ENCODE measurements at places on chromosomes 13 and 19.

- DNase-seq = no peak
These were observed 318.9 kb upstream of the HTR2A start for GRCh38 chr13:47215736-47216135.

- no peak for DNase-seq
These were observed 809.4 kb upstream of the MIR17HG start for GRCh38 chr13:90538063-90538462.

GRCh38 chr13:51167393-51168191, 54.6 kb upstream of the FAM124A start:
- DNase-seq = no peak

- no peak for DNase-seq
These were observed 2.8 kb downstream of the ZNF429 start for GRCh38 chr19:21508198-21508597.

- no peak for DNase-seq
These were observed 208.3 kb downstream of the OXGR1 start for GRCh38 chr13:96785986-96786385.

- no peak for DNase-seq
These were observed 5.2 kb upstream of the STK24 start for GRCh38 chr13:98581971-98582702.

DNA sequence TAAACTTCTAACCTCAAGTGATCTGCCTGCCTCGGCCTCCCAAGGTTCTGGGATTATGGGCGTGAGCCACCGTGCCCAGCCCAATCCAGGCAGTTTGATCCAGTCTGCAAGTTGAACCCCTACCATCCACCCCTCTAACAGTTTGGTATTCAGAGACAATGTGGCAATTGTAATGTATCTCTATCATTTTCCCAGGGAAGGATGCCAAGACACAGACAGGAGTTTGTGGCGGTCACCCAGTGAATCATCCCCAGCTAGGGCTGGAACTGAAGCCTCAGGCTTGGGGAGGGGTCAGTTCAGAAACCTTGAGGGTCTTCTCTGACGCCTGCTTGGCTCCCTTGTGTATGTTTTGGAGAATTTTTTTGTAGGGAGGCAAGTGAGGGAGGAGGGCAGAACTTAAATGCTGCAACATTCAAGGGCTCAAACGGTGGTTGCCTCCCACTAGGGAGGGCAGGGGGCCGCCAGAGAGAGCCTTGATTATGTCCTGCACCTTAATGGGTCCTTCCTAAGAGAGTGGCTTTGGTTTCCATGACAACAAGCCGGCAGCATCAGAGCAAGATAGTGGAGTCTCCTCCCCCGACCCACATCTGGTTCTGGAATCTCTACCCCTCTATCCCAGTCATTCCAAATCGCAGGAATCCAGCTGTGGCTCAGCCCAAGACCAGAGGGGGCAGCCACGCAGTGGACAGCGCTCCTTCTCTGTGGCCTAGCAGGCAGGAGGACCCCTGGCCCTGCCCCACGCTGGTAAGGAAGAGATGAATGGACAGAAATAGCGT, 14.9 kb upstream of the FEM1A start:
- DNase-seq = no peak

GRCh38 chr13:91482427-91482826, 84.0 kb downstream of the GPC5 start:
- no peak for DNase-seq

- DNase-seq = no peak
These were observed 83.7 kb downstream of the NALCN start for GRCh38 chr13:101332583-101332982.

GRCh38 chr19:51407511-51408131, 9.8 kb downstream of the SIGLEC10 start:
- DNase-seq = no peak

DNA sequence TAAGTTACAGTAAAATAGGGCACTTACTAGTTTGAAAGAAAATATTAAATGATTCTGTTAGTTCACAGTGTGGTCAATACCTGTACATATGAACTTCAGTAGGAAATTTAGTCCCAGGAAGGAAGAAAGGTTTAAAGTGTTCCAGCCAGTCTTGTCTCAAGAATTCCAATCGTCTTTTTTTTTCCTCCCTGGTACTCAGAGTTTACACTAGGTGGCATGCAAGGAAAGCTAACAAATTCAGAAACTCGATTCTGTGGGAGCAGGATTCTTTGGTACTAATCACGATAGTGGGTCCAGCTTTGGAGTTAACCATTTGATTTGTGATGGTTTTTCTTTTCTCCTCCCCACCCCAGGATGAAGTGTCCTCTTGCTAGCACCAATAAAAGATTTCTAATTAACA, 43.6 kb downstream of the POLR1D start:
- DNase-seq = no peak

DNA sequence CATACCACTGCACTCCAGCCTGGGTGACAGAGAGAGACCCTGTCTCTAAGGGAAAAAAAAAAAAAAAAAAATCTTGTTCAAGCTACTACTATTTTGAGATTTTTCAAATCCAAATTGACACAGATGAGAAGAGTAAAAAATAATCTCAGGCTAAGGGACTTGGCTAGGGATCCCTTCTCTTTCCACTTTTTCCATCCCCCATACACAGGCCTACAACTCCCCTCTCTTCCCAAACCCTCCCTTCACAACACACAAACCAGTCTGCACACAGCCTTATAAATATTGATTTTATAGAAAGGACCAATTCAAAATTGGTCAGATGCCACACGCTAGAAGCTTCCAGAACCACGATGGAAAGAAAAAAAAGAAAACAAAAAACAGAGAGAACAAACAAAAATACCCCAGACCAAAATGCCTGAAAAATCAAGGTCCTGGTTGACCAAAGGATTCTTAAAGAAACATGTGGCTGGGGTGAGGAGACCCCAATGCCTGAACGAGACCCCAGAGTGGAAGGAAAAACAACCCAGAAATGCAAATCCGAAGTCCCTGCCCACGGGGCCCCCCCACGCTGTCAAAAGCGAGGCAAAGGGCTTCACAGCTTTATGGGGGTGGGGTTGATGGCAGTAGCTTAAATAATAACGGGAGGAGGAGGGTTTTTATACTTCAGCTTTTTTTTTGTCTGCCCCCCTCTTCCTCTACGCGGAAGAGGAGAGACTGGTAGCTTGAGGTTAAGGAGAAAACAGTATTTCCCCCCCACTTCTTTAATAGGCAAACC, 18.1 kb downstream of the QPCTL start:
- DNase-seq = no peak

- DNase-seq = no peak
These were observed 23.6 kb downstream of the AP3D1 start for GRCh38 chr19:2127758-2128157.

GRCh38 chr13:82827724-82828123, 1054.5 kb downstream of the SLITRK1 start:
- DNase-seq = no peak

- no peak for DNase-seq
These were observed 173.2 kb upstream of the TRPC4 start for GRCh38 chr13:38042771-38043170.

GRCh38 chr19:46426506-46427162, 2.1 kb downstream of the PNMA8C start:
- DNase-seq = peak; percentile 40

GRCh38 chr13:109817591-109818535, 31.5 kb upstream of the IRS2 start:
- DNase-seq = no peak

- DNase-seq = no peak
These were observed 385.6 kb downstream of the IRS2 start for GRCh38 chr13:109400624-109401257.

GRCh38 chr13:100828226-100828625, 153.6 kb upstream of the TMTC4 start:
- DNase-seq = no peak

DNA sequence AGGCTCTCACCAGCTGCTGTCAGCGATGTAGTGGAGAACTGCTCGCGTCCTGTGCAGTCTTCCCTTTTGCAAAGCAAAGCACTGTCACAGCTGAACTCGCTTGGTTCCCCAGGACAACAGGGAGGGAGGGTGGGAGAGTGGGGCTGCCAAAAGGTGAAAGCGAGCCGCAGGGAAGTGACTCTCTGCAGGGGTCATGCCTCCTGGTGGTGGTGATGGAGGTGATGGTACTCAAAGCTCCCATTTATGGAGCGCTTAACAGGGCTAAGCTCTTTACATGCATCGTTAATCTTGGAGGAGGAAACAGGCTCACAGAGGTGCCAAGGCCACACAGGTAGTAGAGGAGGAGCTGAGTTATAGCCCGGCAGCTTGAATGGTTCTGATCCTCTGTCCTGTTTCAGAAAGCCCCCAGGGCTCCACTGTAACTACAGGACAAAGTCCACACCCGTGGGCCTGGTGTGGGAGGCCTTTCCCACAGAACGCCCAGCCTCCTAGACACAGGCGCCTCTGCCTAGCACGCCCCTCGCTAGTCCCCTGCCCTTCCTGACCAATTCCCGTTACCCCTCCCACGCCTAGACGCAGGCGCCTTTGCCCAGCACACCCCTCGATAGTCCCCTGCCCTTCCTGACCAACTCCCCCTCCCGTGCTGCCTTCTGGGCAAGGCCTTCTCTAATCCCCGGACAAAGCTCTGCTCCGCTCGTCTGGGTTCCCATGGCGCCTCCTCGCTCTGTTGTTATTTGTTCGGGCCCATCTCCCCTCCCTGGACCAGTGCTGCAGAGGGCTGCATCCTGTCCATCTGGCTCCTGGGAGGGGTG, 10.7 kb downstream of the PPP1R37 start:
- DNase-seq = no peak

GRCh38 chr13:26377038-26377437, 123.1 kb downstream of the CDK8 start:
- no peak for DNase-seq

DNA sequence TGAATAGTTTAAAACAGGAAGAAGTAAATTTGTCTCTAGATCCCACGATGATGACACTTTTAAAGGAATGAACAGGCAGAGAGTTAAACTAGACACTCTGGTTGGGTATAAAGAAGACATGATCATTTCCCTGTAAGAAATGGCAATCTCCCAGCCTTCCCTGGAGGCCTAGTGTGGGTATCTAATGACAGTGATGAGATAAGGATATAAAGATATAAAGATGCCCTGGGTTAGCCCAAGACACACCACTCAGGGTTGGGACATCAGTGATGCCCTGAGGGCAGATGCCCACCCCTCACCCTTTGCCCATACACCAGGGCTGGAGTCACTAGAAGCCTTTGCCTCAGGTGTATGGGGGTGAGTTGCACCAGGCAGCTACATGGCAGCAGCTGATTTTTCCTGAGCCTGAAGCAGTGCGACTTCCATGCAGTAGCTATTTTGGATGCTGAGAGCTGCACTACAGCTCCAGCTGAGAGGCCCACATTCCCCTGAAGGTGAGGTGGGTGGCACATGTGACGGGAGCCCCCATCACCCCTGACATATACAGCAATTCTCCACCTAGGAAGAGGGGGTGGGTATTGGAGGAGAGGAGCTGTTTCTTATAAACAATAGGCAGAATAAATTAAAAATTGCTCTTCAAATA, 177.5 kb downstream of the NDFIP2 start:
- DNase-seq = no peak

GRCh38 chr19:47331931-47332547, at the start of gene C5AR2:
Gene C5AR2, plus strand, starts transcription at chr19:47332175. Its CDS starts 8,625 bp downstream, at chr19:47340800.
- no peak for DNase-seq

DNA sequence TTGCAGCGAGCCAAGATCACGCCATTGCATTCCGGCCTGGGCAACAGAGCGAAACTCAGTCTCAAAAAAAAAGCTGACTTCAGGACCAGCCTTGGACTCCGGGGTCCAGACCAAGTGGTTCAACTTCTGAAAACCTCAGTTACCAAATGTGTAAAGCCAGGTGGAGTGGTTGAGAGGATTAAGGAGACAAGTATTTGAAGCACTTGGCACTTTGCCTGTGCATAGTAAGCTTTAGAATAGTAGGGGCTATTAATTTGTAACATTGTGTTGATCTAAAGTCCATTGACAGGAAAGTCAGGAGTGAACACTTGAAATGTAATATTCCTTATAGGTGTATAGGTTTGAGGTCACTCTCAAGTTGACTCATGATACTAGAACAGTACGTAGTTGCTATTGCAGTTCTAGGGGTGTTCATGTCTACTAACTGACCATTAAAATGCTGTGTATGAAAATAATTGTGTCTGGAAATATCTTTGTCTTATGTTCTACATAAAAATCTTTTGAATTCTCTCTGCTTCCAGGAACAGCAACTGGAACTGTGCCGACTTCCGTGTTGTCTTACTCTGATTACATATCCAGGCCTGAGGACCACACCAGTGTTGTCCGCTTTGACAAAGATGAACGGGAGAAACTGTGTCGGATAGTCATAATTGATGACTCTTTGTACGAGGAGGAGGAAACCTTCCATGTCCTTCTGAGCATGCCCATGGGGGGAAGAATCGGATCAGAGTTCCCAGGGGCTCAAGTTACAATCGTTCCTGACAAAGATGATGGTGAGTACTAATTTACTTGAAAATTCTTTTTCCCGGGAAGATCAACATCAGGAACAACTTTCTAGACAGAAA, 97.4 kb downstream of the FREM2 start:
- no peak for DNase-seq

GRCh38 chr19:47272448-47273312, 2.0 kb upstream of the INAFM1 start:
- peak; percentile 66 for DNase-seq

DNA sequence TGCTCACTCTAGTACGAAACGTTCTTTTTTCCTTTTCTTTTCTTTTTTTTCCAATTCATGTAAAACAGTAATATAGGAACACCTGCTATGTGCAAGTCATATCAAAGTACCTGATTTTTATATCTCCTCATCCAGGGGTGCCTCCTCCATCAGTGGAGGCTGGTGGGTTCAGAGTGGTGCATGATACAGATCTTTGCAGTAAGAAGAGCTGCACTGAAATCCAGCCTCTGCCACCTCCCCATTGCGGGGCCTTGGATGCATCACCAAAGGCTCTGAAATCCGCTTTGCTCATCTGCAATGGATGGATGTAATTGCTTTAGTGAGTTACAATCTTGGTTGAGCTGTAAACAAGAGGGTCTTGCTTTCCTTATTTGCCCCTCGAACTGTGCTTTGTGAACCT, 38.3 kb downstream of the GPR12 start:
- no peak for DNase-seq

GRCh38 chr13:41465241-41465847, 8.0 kb downstream of the RGCC start:
- DNase-seq = peak; percentile 90

GRCh38 chr19:24081056-24081455, 5.9 kb upstream of the ZNF254 start:
- DNase-seq = no peak

- no peak for DNase-seq
These were observed 181.5 kb downstream of the FOXO1 start for GRCh38 chr13:40484974-40485373.

DNA sequence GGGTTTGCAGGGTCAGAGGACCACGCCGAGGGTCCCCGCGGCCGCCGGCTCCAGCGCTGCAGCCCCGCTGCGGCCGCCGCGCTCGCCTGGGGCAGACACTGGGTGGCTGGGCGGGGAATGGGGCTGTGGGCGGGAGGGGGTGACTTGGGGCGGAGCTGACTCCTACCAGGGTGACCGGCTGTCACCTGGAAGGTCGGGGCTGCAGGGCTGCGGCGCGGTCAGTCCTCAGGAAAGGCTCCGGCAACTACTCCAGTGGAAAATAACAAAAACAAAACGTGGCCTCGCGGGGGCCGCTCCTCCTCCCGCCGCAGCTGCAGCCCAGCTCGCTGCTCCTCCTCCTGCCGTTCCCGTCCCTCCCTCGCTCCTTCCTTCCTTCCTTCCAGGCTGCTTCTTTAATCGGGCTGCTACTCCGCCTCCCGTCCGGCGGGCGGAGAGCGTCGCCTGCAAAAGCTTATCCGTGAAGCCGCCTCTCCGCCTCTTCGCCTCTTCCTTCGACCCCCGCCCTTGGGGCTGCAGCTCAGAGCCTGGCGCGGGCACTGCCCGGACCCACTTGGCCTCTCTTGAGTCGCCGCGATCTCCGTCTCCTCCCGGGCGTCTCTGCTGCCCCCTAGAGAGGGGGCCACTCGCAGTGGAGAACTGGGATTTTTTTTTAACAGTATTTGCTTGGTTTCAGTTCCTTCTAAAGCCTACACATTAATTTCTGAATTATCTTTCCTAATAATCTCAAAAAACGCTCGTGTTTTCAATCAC, at the start of gene TBC1D4:
TBC1D4 (minus strand) TSS at position 100 of the 750 bp plus-strand sequence. CDS start 402 bp downstream, outside the sequence.
- DNase-seq = peak; percentile 19
